ENCODE measurements at places on chromosomes 6 and 20.

- DNase-seq = no peak
Measured at GRCh38 chr6:112204350-112204706, 50.0 kb downstream of the LAMA4 start.

- no peak for DNase-seq
Measured at GRCh38 chr6:168155821-168156741, 77.1 kb upstream of the FRMD1 start.

GRCh38 chr6:5749016-5749650 lies 257.6 kb downstream of the NRN1 start:
- no peak for DNase-seq

DNA sequence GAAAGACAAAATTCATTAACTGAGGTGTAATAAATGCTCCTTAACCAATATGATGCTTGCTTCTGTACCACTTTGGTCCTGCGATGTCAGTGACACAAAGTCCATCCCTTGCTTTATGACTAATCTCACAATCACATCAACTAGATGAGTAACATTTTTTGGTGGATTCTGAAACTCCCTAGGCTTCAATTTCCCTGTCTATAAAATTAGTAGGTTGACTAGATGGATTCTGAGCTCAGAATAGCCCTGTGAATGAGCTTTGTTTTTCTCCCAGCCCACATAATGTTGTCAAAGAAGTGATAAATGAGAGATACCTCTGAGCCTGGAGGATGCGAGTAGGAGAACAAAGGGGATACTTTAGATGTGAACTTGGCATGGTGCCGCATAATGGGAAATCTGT lies 9.1 kb downstream of the TXLNB start:
- DNase-seq = no peak

DNA sequence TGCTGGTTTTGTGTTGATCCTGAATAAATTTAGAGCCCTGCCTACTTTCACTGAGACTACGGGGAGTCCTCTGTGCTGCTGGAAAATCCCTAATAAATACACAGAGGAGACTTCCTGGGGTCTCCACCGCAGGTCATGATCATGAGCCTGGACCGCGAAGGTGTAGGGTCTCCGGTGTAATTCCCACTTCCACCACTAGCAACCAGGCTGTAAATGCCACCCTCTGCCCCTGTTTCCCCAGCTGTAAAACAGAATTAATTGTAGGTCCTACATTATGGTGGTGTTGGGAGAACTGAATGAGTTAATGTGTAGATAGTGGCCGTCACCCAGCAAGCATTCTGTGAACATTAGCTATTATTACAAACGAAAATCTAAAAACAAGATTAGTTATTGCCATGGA lies 191.6 kb upstream of the THBS2 start:
- DNase-seq = no peak

GRCh38 chr20:1389703-1390580 lies 2.9 kb downstream of the FKBP1A start:
- DNase-seq = no peak

DNA sequence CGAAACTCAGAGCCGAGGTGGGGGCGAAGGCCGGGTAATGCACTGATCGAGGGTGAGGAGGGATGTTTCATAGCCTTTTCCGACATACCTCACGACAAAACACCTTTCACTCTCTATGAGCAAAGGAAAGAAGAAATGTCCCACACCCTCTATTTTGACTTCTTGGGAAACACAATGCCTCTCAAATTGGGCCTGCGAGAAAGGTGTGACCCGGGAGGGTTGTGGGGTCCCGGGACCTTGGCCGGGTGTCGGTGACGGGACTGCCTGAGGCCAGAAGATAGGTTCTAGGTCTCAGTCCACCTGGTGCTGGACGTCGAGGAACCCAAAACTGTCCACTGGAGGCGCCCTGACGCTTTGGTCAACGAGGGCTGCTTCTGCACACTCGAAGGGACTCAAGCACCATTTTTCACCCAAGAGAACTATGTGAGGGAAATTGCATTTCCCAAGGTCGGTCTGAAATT lies 41.1 kb upstream of the OSTM1 start:
- no peak for DNase-seq

DNA sequence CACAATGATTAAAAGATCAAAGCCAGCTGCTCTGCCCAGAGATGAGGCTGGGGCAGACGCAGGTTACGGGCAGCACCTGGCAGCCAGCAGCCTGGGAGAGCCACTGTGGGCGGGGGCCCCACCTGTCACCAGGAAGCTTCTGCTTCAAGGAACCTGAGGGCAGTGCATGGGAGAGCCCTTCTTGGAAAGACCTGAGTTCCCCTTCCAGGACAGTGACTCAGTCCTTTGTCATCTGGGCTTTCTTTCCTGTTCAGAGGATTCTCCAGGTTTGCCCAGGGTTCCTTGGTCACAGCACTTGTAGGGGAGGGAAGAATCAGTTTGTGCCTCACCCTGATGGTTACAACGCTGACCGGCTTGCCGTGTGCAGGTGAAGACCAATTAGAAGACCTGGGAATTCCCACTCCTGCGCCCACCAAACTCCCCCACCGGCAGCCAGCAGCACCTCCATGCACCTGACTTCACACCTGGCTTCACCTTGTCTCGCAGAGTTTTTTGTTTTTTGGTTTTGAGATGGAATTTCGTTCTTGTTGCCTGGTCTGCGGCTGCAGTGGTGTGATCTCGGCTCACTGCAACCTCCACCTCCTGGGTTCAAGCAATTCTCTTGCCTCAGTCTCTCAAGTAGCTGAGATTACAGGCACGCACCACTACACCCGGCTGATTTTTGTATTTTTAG lies 2.0 kb downstream of the ZBP1 start:
- no peak for DNase-seq

DNA sequence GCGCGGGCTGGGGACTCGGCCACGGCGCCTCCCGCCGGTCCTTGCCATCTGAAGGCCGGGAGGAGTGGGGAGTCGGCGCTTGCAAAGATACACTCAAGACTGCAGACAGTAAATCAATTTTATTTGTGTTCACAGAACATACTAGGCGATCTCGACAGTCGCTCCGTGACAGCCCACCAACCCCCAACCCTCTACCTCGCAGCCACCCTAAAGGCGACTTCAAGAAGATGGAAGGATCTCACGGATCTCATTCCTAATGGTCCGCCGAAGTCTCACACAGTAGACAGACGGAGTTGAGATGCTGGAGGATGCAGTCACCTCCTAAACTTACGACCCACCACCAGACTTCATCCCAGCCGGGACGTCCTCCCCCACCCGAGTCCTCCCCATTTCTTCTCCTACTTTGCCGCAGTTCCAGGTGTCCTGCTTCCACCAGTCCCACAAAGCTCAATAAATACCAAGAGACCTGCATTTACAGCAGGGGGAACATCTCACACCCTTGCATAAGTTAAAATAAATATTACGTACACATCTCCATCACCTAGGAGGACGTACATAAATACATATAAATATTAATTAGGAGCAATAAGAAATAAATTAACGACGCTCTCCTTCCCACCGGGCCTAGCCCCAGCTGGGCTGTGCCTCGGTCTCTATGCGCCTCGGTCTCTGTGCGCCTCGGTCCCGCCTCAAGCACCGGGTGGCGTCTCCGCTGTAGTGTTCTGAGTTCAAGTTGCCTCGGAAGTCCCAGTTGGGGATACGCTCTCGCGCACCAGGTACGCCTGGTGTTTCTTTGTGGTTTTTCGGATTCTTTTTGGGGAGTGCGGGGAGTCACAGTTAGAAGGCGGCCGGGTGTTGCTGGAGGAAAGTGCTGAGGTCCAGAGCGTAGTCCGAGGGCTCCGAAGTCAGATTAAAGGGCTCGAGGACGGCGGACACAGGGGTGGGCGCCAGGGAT lies 889 bp upstream of the FLOT1 start:
- DNase-seq = no peak

DNA sequence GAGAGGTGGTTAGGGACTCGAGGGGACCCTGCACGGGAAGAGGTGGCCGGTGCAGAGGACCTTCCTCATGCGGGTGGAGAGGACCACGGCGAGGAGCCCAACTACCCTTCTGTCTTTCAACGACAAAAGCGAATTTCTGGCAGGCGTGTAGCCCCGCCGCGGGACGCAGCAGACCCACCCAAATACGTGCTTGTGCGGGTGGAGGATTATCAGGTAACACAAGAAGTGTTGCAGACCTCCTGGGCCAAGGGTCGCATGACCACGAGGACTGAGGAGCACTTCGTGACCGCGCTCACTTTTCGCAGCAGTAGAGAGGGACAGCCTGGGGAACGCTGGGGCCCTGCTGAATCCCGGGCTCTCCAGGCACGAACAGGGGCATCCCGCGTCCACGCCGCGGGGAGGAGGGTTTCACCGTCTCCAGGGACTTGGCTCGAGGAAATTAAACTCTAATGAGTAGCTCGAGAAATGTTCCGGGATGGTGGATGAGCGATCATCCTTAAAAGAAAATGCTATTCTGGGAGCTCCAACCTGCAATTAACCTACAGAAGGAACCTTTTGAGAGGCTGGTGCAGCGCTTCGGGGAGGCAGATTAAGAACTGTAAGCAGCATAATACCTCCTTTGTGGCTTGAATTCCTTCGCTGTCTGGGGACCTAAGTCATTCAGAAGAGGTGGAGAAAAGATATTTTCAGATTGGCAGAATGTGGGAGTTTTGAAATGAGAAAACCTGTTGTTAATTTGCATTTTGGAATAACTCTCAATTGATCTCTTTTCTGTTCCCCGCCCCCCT lies 804 bp downstream of the C6orf141 start:
- DNase-seq = peak; percentile 25

DNA sequence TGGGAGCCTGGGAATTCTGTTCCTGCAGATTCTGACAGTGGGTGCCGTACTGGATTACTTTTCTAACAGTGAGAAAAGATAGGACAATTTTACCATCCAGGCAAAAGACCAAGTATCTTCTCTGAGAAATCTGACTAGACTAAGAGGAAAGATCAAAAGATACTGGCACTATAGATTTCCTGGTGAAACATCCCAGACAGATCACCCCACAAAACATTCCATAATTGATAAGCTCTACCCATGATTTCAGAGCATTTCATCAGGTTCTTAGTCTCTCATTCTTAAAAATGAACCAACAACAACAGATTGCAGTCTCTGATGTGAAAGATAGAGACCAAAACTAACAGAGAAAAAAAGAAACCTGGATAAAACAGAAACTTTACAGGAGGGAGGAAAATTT lies 13.6 kb upstream of the UBR2 start:
- DNase-seq = no peak

GRCh38 chr6:83113258-83113657 lies 45.8 kb downstream of the DOP1A start:
- no peak for DNase-seq

GRCh38 chr6:37311741-37312473 lies 41.9 kb upstream of the RNF8 start:
- DNase-seq = no peak

- no peak for DNase-seq
Measured at GRCh38 chr6:161257793-161258457, 15.9 kb downstream of the AGPAT4 start.

- no peak for DNase-seq
Measured at GRCh38 chr6:159282421-159282820, 113.2 kb downstream of the FNDC1 start.

DNA sequence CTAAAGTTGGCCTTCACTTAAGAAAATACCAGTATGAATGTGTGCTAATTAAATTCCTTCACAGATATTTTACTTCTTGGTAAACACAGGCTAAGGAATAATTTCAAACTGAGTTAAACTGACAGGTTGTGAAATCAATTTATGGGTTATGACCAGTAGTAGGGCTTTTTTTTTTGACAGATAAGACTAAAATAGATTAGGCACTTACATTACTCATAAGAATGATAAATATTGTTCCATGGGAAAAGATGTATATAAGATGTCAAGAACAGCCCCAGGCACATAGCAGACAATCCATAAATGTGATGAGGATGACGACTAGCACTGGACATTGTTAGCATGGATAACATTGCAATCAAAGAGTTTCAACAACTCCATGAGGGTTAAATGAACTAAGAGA lies 22.9 kb downstream of the NT5E start:
- DNase-seq = no peak

GRCh38 chr6:137909533-137909932 lies 42.5 kb downstream of the TNFAIP3 start:
- no peak for DNase-seq

GRCh38 chr6:12265791-12266190 lies 24.4 kb upstream of the EDN1 start:
- no peak for DNase-seq

- no peak for DNase-seq
Measured at GRCh38 chr6:152225241-152225934, 411.8 kb downstream of the SYNE1 start.

DNA sequence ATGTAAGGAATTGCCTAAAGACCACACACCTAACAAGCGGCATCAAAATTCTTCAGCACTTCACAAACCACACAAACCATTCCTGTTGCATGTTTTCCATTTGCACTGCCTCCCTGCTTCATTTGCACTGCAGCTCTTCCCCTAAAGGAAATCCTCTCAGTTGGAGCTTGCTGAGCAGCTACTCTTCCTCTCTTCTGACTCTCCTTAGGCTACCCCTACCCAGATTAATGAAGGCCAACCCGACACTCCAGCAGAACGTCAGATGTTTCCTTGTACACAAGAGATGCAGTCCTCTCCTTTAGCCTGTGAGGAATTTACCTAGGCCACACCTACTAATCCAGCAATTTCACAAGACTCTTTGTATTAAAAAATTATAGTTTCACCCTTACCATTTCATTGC lies 8.1 kb downstream of the BEND6 start:
- DNase-seq = no peak

DNA sequence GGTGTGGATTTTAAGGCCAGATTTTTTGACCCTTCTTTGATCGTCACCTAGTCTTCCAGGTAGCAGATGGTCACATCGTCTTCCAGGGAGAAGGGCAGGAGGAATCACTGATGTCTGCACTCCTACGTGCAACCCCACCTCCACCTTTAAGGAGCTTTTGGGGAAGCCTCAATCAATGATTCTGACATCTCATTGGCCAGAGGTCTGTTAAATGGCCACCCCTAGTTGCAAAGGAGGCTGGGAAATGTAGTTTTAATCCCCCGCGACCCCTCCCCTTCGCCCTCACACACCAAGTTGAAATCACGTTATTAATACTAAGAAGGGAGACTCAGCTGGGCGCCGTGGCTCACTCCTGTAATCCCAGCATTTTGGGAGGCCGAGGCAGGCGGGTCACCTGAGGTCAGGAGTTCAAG lies 151.4 kb downstream of the BCAS1 start:
- DNase-seq = no peak

DNA sequence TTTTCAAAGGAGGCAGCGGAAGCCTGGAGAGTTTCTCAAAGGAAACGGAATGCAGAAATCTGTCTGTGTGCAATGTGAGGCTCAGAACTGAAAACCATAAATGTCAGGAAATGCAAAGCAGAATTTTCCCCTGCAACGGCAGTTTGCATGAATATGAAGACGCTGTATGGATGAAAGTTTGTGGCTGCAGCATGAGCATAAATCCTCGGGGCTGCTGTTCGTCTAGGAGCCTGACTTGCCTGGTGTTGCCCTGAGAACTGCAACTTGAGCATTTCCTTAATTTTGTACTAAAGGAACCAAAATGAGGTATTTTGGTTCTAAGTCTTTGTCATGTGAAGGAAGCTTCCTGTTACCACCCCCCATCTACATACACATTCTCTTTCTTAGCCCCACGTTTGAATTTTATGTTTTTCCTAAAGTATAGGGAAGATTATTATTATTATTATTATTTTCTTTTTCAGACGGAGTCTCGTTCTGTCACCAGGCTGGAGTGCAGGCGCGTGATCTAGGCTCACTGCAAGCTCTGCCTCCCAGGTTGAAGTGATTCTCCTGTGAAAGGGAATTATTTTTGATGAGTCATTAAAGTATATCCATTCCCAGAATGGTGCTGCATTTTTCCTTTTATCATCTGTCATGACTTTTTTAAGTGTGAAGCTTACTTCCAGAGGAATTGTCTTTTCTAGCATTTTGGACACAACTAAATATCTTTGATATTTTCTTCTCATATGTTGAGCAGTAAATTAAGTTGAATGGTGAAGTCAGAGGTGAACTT lies 33.1 kb downstream of the MTHFD1L start:
- DNase-seq = peak; percentile 32

Data from GM10248 (cell line).